Tracheal epithelial cell (primary cell): ENCODE measurements at places on chromosomes 1 and 21. TPM values are rescaled to one million over a fixed set of nuclear protein-coding genes. Genes with fewer than 3 reads are reported as not detected.

The DMBX1 gene
- total RNA-seq: not detected in 2 replicates

The PTGS2 gene
- 13.4 and 165 TPM in 2 replicates for total RNA-seq

The RRP1B gene
- total RNA-seq: 36.9 and 40.1 TPM in 2 replicates

The SLC9A1 gene
- 4.9 and 6.7 TPM in 2 replicates for total RNA-seq

The C1orf141 gene
- total RNA-seq: not detected in 2 replicates

The NUDC gene
- total RNA-seq: 11.9 and 18.8 TPM in 2 replicates

The IGSF5 gene
- total RNA-seq: not detected in 2 replicates

The LRRC38 gene
- total RNA-seq: not detected in 2 replicates

The DCLRE1B gene
- total RNA-seq: 1.3 and 2.7 TPM in 2 replicates

The CASQ1 gene
- total RNA-seq: not detected in 2 replicates

The OPTC gene
- not detected in 2 replicates for total RNA-seq

The GTF2B gene
- 34.1 and 41.2 TPM in 2 replicates for total RNA-seq

The ADSS2 gene
- total RNA-seq: 49.4 and 59.0 TPM in 2 replicates

The ASTN1 gene
- total RNA-seq: under 0.01 TPM in 1 of 2 replicates, not detected in the other

The LCE6A gene
- not detected in 2 replicates for total RNA-seq

The SPRR5 gene
- not detected in 2 replicates for total RNA-seq

The GRIK3 gene
- under 0.01 TPM in 1 of 2 replicates, not detected in the other for total RNA-seq

The TAS1R1 gene
- not detected in 2 replicates for total RNA-seq

The TCEANC2 gene
- 2.2 and 3.0 TPM in 2 replicates for total RNA-seq

The LMX1A gene
- total RNA-seq: not detected in 2 replicates

The SPAG17 gene
- total RNA-seq: 0.43 and 1.7 TPM in 2 replicates

The CFAP298 gene
- total RNA-seq: 38.6 and 48.0 TPM in 2 replicates

The SLAMF7 gene
- total RNA-seq: 1.9 and 3.4 TPM in 2 replicates

The TPRG1L gene
- total RNA-seq: 17.6 and 18.1 TPM in 2 replicates

The RHD gene
- not detected in 2 replicates for total RNA-seq

The CD52 gene
- total RNA-seq: not detected in 2 replicates

The KRTAP10-1 gene
- not detected in 2 replicates for total RNA-seq

The SLAMF9 gene
- 5.5 and 12.1 TPM in 2 replicates for total RNA-seq

The RCSD1 gene
- total RNA-seq: under 0.01 and 0.21 TPM in 2 replicates

The F11R gene
- 385 and 410 TPM in 2 replicates for total RNA-seq

The KPRP gene
- total RNA-seq: under 0.01 TPM in 1 of 2 replicates, not detected in the other
